ENCODE measurements at places on chromosomes 2 and 18.

DNA sequence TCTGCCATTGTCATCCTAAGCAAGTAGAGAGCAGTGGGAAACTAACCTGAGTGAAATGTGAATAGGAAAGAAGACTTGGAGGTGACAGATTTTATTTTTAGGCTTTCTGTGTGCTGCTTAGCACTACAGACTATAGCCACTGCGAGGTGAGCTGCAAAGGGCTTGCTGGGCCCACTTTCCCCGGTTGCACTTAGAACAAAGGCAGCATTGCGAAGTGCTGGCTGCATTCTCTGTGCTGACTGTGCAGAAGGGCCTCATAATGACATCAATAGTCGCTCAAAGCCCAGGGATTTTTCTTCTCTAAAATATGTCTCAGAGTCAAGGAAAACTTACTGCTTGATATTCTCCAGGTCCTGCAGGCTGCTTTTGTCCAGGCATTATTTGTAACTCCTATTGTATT is 592.1 kb downstream of the TDRD15 start:
- DNase-seq: no peak

- DNase-seq: peak; percentile 54
Observed at GRCh38 chr18:13217466-13217961, 1.0 kb upstream of the LDLRAD4 start.

GRCh38 chr2:10549195-10549594 is 101.1 kb upstream of the ODC1 start:
- no peak for DNase-seq

DNA sequence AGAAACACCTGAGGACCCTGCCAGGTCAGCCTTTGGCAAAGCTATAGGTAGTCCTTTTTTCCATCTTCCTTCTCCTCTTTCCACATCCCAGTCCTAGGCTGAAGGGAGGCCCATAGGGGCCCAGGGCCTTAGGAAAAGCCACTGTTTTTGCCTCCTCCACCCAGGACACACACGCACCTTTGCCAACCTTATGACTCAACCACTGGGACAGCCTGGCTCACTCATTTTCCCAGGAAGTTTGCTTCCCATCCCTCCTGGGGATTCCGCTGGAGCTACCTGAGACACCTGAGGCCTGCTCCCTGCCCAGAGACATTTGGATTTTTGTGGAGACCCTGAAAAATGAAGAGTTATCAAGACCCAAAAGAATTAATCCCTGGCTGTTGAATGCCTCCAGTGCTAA is 273.4 kb upstream of the SIX2 start:
- DNase-seq: no peak

- DNase-seq: no peak
Observed at GRCh38 chr2:183901931-183902330, 696.4 kb upstream of the ZNF804A start.

GRCh38 chr2:18610651-18611050 is 21.3 kb upstream of the NT5C1B start:
- no peak for DNase-seq

DNA sequence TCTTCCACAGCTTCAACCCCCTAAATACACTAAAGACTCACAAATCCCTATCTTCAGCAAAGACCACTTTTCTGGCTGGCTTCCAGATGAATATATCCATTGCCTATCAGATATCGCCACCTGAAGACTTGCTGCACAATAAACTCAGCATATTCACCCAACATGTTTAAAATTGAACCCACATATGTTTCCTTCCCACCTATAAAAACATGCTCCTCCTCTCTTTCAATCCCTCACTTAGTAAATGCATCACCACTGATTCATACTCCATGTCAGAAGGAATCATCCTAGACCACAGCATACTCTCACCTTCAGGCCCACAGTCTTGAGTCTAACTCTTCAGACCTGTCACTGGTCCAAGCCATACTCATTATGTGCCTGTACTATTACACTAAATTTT is 5.3 kb downstream of the SPC25 start:
- no peak for DNase-seq

DNA sequence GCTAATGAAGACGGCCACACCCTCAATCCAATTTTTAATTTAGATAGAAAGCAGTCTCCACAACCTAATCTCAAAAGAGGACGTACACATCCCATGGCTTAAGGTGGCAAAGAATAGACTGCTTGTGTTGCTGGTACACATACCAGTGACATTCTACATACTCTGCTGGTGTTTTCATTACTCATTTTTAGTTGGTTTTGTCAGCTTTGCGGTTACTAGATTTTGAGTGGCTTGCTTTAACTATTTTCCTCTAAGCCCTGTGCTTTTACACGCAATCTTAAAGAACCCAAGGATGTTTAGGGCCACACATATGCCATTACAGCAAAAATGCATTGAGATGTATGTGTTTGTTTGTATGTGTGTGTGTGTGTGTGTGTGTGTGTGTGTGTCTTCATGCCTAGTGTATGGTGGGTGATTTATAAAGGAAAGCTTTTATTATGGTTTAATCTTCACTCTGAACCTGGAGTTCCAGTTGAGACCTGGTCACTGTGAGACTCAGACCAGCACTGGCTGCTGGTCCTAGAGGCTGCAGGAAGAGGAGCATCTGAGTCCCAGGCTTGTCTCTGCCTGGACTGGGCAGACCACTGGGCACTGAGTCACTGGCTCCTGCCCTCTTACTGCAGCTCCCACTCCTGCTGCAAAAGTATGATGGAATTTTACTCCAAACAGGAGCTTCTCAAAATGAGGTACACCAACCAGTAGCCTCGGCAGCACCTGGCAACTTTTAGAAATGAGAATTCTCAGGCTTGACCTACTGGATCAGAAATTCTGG is 415.9 kb downstream of the NBAS start:
- DNase-seq: no peak

GRCh38 chr18:48932462-48932818 is 18.3 kb downstream of the SMAD7 start:
- no peak for DNase-seq

- no peak for DNase-seq
Observed at GRCh38 chr18:33745871-33746545, 168.0 kb downstream of the ASXL3 start.

- DNase-seq: no peak
Observed at GRCh38 chr18:35137632-35138031, 96.4 kb downstream of the MAPRE2 start.
